CD4-positive, alpha-beta T cell treated with Interferon alpha-2 for 1 hour (primary cell): ENCODE measurements at places on chromosomes 1 and 21.

GRCh38 chr1:169367096-169367685, 406 bp downstream of the NME7 start:
- DNase-seq, result no peak

DNA sequence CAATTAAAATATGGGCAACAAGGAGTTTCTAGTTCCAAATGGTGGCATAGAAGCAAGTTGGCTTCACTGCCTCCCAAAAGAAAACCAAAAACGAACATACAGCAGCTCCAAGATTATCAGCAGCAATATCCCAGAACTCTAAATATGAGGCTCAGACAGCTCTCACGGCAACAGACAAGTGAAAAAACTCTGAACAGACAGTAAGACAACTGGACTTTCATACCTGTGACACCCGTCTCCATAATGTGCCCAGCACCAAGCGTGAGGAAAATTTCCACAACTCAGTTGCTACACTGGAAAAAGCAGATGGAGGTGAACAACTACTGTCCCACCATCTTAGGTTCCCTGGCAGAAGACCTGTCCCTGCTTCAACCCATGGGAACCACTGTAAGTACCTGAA, 39.9 kb downstream of the HSF2BP start:
- DNase-seq, result no peak

DNA sequence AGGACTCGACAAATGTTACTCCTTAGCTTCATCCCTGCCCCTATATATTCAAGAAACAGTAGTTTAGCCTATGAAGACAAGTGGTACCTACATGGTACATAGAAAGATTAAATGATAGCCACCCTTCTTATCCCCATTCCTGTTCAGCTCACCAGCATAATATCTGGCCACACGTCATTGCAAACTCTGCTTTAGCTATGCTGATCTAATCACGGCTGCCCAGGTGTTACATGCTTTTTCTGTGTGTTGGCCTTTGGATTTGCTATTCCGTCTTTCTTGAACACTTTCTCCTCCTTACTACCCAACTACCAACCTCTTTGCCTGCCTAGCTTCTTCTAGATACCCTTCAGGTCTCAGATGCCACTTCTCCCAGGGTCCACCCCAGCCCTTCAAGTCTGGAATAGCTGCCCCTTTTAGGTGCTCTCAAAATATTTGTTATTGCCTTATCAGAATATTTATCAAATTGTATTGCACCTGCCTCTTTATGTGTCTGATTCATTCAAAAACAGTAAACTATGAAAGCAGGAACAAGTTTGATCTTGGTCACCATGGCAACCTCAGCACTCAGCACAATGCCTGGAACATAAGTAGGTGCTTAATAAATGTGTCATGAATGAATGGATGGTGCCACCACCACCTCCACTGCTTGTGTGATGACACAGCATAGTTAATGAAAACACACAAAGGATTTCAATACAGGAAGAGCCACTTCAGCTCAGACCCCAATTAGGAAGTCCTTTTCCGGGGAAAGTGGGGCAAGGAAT, 11.4 kb upstream of the DNASE2B start:
- DNase-seq, result no peak

- DNase-seq, result no peak
These were observed 6.3 kb downstream of the TTC3 start for GRCh38 chr21:37079211-37079824.

GRCh38 chr1:6490181-6491080, 1.0 kb downstream of the PLEKHG5 start:
- DNase-seq, result peak; percentile 32

- DNase-seq, result no peak
These were observed 387.2 kb upstream of the NCAM2 start for GRCh38 chr21:20611008-20611407.

DNA sequence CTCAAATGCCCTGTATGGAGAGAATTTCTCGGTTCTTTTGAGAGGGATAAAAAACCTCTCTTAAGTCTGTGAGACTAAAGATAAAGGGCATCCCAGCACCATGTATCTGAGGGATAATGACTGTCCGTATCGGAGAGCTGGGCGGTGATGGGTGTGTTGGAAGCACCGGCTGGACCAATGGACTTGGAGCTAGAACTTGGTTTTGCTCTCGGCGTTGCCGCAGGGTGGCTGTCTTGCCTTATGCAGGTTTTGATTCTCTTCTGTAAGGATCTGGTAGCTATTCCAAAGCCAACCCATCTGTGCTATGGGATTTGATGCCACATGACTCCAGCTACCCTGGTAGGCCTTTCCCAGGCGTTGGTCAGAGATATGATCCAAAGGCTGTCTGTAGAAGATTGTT, 348.8 kb downstream of the KIF26B start:
- DNase-seq, result no peak

DNA sequence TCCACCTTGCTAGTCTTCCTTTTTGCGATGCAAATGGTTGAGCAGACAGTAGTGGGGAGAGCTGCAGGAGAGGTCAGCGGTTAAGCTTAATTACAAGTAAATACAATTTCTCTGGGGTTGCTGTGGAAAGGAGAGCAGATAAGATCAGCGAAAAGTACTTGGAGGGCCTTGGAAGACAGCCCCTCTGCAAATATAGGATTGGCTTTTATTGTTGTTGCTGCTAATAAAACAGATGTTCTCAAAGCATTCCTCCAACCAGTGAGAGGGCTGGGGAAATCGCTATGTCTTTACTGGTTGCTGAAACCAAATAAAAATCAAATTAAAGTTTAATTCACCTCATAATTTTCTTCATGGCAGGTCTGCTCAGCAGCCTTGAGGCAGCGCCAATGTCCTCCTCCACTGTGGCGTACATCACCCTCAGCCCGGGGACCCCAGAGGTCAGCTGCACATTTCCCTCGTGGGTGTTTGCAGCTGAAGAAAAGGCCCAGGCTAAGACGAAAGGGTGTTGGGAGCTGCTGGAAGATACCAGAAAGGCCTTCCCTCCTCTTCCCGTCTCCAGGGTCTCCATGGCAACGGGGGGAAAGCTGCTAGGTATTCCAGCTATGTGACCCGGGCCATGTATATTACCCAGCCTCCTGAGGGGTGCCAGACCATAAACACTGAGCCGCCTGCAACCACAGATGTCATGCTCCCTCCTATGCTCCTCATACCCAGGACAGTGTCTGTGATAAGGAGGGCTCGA, 54.6 kb upstream of the POU2F1 start:
- no peak for DNase-seq

- no peak for DNase-seq
These were observed 16.2 kb downstream of the OR2L13 start for GRCh38 chr1:248111157-248111556.

GRCh38 chr1:9279172-9279840, 13.4 kb upstream of the SPSB1 start:
- DNase-seq, result no peak

DNA sequence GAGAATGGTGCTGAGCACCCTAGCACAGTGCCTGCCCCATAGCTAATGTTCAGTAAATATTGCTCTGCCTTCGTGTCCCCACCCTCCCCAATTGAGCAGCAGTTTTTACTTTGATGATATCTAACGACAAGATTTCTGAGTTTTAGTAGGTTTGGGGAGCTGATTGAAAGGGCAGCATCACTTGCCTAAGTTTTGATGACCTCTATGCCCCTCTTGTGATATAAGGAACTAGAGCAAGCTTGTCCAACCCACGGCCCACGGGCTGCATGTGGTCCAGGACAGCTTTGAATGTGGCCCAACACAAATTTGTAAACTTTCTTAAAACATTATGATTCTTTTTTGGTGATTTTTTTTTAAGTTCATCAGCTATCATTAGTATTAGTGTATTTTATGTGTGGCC, 1.6 kb downstream of the CNIH4 start:
- DNase-seq, result no peak

DNA sequence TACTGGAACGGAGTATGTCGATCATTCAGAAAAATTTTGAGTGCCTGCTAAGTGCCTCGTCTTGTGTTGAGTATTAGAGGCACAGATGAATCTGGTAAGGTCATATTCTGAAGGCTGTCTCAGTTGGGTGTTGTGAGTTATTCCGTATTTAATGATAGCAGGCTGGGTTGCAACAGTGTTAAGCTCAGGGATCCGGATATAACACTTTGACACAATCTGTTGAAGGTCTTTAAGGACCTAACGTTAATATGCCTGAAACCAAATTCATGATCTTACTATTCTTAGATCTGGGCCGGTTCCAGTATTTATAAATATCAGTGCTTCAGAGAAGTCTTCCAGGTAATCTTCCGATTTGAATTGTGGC, 555 bp downstream of the PRPF38A start:
- no peak for DNase-seq

GRCh38 chr1:168621356-168621755, 45.0 kb downstream of the XCL1 start:
- DNase-seq, result no peak

- DNase-seq, result no peak
These were observed 51.5 kb downstream of the SH3BGR start for GRCh38 chr21:39503123-39503762.

GRCh38 chr1:67616394-67616985, 68.5 kb upstream of the GADD45A start:
- DNase-seq, result no peak

- DNase-seq, result no peak
These were observed 9.1 kb upstream of the PSMB2 start for GRCh38 chr1:35650416-35650815.

- DNase-seq, result no peak
These were observed 54.2 kb downstream of the S1PR1 start for GRCh38 chr1:101290922-101291561.

- DNase-seq, result no peak
These were observed 11.4 kb downstream of the AMPD2 start for GRCh38 chr1:109630898-109631512.

GRCh38 chr1:196142111-196142640, 466.1 kb downstream of the KCNT2 start:
- no peak for DNase-seq

GRCh38 chr1:67166196-67166595, at the start of gene IL23R:
Gene IL23R (plus strand): TSS chr1:67166454. CDS start chr1:67168121, 1,667 bp downstream.
- peak; percentile 20 for DNase-seq

- no peak for DNase-seq
These were observed 60.1 kb downstream of the SDCCAG8 start for GRCh38 chr1:243315893-243316292.

DNA sequence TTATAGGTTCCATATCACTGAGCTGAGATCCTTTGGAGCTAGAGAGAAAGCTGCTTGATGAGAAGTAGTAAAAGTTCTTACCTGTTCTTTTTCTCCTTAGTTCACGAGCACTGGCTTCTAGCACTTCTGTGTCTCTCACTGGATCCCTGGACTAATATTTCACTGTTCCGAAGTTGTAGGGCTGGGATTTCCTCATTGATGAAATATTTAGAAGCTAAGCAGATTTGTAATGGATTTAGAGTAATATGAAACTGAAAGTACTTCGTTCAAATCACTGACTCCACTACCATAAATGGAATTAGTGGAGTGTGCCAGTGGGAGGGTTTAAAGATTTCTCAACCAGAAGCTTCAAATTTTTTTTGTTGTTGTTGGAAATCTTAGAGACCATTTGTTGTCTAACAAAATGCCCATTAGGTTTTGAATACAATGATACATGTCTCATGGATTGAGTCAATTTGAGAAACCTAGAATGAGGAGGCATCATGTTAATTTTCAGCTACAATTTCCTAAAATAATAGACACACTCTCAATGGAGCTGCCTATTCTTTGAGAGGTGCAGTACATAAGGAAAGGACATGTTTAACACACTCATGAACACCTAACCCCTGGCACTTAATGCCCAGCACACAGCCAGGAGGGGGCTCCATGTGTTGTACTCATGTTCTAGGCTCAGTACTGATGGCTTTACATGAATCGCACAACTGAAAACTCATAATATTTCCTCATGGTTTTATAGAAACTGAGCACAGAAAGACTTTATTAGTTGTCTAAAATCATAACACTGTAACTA, at the start of gene GBP1:
GBP1 (minus strand) TSS at position 130 of the 790 bp plus-strand sequence. CDS start 1,974 bp downstream, outside the sequence.
- peak; percentile 66 for DNase-seq

DNA sequence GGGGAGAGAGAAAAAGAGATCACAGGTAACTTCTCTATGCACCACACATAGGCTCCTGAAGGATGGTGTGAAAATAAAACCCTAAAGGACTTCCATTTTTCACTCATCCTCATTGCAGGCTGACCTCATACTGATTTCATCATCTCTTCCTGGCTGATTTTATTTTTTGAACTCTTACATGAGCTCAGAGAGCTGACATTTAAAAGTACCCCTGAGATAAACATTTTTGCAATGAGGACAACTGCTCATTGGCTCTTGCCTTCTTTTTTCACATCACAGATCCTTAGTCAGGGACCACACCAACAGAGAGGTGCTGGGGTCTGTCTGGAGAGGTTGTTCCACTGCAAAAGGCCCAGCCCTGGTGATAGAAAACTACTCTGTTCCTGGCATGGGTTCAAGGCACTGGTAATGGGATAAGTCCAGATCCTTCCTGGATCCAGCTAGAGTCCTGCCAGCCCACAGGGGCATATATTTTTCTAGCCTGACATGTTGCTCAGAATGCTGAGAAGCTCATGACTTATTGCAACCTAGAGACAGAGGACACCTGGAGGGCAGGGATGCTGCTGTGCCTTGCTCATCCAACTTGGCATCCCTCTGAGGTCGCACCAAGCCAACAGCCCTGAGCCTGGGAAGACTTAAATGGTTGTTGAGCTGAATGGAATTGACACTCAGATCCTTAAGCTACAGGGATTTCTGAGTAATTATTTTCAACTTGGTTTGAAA, 360.0 kb downstream of the HHAT start:
- DNase-seq, result no peak

DNA sequence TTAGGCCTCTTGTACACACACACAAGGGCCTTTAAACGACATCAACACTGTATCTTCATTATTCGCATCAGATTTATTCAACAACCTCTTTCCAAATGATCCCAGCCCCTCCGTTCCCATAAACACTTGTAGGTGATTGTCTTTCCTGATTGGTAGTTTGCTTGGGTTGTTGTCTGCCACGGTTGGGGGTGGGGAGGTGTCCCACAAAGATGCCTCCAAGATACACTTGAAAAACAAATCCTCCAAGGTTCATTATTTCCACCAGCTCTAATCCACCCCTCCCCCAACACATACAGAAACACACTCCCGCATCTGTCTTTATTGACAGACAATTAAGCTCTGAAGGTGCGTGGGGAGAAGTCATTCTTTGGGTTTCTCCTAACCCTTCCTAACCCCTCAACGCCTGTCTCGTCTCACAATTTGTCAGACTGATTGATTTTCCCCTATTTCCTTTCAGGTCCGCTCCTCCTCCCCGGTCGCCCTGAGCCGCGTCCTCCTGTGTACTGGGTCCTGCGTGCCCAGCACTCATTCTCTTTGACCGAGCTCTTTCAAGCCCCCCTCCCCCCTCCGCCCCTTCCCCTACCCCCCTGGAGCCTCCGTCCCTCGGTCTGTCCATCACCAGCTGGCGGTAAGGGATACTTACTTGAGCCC, 1.4 kb downstream of the WDR26 start:
- DNase-seq, result no peak

- no peak for DNase-seq
These were observed 31.1 kb downstream of the AHDC1 start for GRCh38 chr1:27572679-27573426.
